Epithelial cell of prostate (primary cell): ENCODE measurements at places on chromosomes 2 and 18.

DNA sequence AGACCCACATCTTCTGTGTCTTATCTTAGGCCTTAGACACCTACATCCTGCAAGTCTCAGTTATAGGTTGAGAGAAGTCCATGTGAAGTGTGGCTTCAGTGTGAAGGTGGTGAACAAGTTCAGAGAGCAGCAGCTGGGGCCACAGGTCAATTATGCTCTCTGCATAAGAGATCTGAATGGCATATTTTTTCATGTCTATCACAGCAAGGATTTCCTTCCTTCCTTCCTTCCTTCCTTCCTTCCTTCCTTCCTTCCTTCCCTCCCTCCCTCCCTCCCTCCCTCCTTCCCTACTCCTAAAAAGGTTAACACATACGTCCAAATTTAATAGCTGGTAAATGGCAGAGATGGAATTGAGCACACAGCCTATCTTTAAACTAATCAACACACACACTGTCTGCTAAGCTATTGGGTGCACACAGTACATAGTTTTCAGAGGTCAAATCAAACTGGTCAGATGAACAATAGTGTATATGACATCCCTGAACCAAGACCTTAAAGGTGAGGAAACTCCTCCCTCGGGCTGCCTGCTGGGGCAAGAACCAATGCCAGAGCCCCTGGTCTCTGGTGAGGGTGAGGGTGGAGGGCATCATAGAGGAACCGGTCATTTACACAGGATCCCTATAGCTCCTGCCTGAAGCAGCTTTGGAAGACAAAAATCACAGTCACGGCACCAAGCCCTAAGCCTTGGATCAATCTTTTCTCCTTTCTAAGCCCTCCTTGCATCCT, 240.9 kb downstream of the ICOS start:
- DNase-seq = no peak

- no peak for DNase-seq
Measured at GRCh38 chr2:101540518-101540917, 65.6 kb upstream of the RFX8 start.

DNA sequence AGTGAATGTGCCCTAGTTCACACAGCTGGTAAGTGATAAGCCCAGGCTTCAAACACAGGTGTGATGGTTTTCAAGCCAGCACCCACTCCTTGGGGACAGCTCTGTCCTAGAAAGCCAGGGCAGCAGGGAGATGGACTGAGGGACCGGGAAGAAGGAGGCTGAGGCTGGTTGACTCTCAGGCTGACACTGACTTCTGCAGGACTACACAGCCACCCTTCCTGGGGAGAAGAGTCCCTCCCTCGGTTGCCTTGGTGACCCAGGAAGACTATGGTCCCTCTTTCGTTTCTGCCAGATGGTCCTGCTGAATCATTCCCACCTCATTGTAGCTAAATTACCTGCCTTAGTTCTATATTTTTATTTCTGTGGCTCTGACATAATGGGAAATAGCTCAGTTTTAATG, 11.3 kb upstream of the FSHR start:
- no peak for DNase-seq

GRCh38 chr2:31324016-31324633, 90.2 kb downstream of the EHD3 start:
- DNase-seq = no peak

DNA sequence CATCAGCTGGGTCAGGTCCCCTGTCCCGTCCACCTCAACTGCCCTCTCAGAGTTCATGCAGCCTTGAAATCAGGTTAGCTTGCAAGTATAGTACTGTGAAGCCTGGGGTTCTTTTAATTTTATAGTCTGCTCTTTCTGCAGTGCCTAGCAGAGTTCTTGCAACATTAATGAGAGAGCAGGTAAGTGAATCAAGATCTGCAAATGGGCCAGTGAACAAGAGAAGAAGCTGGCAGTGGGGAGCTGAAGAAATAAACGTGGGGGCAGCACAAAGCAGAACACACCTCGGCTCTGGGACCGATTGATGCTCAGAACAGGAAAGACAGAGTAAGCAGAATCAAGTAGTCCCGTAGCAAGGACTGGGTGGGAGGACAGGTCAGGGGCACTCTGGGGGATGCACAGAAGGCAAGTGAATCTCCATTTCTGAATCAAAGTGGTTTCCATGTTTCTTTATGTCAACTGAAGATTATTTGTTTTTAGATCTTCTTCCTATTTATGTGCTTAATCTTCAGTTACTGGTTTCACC, 675.5 kb downstream of the RNF144A start:
- DNase-seq = no peak
